Activated CD4-positive, CD25-positive, alpha-beta regulatory T cell treated with anti-CD3 and anti-CD28 coated beads, Interleukin-2, amount 50 U/mL, for 16 hours (primary cell): ENCODE measurements at places on chromosomes 11 and 22.

DNA sequence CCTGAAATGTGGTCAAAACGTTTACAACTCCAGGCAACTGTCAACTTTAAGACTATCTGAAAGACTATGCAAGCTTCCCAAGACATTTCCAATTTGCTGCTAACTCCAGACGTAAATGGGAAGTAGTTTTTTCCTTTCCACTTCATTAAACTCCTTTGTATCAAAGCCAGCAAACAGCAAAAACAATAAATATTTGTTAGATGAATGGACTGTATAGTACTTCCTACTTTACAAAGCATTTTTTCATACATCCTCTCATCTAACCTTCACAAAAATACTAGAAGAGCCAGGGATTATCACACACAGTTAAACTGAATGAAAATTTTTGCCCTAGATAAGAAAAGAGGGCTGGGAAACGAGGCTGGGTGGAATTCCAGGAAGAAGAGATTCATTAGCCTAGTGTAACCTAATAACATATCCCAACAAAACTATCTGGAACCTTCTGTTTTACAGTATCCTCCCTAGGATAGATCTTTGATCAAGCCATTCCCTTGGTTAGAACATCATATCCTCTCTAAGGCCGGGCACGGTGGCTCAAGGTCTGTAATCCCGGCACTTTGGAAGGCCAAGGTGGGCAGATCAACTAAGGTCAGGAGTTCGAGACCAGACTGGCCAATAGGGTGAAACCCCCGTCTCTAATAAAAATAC is 10.4 kb downstream of the NUP98 start:
- DNase-seq = no peak

GRCh38 chr11:13009921-13010748 is 1.0 kb downstream of the RASSF10 start:
- no peak for DNase-seq

GRCh38 chr22:45254388-45254787 is 13.7 kb upstream of the KIAA0930 start:
- no peak for DNase-seq

DNA sequence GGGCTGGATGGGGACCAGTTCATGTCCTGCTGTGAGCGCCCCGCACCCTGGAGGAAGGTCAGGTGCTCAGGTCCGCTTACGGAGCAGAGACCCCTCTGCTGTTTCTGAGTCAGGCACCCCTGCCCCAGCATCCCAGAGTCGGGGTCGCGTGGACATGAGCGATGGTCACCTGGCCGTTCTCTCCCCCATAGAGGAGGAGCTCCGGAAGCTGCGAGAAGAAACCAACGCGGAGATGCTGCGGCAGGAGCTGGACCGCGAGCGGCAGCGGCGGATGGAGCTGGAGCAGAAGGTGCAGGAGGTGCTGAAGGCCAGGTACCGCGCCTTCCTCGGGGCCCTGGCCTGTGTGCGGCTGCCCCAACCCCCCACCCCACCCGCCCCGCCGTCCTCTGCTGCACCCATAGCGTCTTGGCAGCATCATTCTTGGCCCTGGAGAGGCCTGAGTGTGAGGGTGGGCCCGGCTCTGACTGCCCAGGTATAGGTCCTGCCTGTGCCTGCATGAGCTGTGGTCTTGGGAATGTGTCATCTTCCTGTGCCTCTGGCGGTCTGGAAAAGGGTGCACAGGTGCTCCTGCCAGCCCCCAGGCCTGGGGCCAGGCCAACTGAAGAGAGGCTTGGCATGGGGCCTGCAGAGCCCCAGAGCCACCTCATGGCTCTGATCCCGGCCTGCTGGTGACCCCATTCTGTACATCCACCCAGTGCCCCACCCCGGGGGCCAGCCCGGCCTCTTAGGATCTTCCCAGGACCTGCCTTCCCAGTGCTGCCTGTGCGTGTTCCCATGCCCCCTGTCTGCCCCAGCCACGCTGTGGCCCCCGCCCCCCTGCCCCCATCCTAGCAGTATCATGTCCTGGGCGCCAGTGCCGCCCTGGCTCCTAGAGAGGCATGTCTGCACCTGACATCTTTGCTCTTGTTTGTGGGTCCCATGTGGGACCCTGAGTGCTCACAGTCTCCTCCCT is 38.1 kb downstream of the GRAMD4 start:
- DNase-seq = no peak

DNA sequence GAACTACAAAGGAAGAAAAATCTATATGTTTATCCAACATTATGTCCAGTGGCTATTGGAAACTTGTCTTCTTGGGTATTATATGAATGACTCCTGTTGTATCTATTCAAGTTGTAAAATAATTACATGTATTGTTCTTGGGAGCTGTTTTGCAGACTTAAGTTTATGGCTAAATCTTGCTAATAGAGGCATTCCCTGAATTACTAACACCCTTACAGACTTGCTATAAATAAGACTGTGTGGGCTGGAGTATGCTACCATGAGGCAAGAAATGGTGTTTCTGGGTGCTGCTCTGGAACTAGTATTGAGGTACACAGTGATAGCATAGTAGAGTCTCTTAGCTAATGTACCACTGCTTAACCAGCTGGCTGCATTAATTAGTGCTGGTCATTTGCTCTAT is 155.1 kb downstream of the HIPK3 start:
- no peak for DNase-seq

GRCh38 chr11:46417711-46418110 is 26.1 kb upstream of the CHRM4 start:
- no peak for DNase-seq

- DNase-seq = no peak
Observed at GRCh38 chr11:8810540-8811301, 100.3 kb upstream of the AKIP1 start.

DNA sequence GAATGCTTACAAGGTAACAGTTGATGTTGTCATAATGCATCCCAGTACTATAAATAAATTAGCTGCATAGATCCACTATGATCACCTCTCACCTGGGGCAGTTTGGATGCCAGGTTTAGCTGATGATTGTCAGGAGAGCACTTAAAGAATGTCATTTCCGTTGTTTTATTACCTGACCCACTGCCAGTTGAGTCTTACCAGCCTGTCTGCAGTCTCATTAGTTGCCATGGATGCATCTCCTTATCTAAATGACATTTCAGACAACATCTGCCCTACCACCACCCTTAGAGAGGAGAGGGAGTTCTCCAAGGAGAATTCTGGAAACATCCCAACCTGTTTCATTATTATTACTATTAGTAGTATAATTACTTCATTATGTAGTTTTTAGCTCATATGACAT is 339.1 kb upstream of the API5 start:
- DNase-seq = no peak

DNA sequence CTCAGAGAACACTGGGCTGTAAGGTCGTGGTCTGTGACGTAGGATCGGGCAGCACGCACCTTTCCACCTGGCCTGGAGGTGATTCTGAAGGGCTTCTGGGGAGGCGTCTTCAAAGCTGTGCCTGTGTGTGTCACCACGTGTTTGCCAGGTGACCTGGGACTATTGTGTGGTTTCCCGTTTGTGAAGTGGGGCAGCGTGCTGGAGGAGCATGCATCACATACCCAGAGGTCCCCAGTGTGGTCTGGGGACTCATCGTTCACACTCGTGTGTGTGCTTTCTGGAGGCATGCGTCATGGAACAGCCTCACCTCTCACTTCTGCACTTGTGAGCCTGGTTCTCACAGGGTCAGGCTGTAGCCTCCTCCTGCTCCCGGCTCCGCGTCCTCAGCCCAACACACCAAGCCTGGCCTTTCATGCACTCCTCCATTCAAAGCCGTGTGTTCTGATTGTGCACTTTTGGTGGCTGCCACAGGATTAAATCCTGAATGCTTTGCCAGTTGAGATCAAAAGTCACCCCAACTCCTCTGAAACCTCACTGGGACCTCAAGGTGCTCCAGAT is 106.3 kb downstream of the KCNQ1OT1 start:
- DNase-seq = no peak

DNA sequence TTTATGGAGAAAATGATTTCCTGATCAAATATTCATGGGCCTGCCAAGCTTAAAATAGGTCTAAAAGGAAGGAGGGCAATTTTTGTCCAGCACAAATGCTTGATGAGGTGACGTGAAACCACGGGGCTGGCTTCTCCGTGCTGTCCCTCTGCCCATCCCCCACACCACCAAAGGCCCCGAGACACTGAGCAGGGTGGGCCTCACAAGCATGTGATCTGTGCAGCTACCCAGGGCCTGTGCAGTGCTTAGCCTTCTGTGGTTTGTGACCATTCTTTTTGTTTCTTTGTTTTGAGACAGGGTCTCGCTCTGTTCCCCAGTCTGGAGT is 94.8 kb upstream of the RTL6 start:
- DNase-seq = no peak

- DNase-seq = no peak
Observed at GRCh38 chr11:121513807-121514206, 61.0 kb upstream of the SORL1-AS1 start.

DNA sequence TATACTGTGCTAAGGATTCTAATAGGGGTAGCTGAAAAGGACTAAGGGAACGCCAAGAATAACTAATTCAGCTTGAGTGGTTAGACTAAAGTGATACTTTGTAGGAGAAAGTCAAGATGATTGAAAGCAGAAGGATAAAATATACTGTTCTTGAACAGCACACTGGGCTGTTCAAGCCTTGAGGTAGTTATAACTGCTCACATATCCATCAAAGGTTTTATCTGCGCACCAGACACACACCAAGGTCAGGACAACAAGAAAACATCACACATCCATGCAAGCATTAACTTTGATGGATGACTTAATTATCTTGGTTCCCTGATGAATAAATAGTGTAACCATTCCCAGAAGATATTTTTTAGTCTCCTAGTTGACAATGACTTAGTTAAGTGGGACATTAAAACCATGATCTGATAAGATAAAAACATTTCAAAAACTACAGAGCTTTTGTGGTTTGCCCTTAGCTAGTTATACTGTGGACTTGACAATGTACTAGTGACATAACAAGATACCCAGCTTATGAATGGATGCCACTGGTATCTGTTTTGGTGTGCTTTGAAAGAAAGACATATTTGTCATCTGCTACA is 728.9 kb downstream of the JRKL start:
- no peak for DNase-seq

- DNase-seq = no peak
Observed at GRCh38 chr22:32079130-32080089, 36.3 kb downstream of the SLC5A1 start.

GRCh38 chr11:115760461-115761320 is 256.5 kb upstream of the CADM1 start:
- DNase-seq = no peak

DNA sequence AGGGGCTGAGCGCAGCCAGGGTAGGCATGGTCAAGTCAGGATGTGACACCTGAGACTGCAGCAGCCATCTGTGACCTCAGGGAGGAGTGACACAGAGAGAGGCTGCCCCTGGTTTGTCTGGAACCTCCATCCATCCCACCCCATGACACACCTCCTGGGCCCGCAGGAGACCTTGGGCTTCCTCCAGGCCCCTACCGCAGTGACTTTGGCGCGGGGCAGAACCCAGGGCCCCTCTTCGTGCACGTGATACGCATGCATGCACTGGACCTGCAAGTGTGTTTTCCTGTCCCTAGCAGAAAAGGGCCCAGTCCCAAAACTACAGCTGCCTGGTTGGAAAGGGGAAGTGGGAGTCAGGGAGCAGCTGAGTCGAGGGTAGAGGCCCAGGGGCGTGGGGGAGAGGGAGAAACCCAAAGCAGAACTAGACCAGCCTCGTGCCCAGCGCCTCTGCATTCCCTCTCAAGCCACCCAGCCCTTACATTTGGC is 7.9 kb upstream of the CYTH4 start:
- DNase-seq = no peak

DNA sequence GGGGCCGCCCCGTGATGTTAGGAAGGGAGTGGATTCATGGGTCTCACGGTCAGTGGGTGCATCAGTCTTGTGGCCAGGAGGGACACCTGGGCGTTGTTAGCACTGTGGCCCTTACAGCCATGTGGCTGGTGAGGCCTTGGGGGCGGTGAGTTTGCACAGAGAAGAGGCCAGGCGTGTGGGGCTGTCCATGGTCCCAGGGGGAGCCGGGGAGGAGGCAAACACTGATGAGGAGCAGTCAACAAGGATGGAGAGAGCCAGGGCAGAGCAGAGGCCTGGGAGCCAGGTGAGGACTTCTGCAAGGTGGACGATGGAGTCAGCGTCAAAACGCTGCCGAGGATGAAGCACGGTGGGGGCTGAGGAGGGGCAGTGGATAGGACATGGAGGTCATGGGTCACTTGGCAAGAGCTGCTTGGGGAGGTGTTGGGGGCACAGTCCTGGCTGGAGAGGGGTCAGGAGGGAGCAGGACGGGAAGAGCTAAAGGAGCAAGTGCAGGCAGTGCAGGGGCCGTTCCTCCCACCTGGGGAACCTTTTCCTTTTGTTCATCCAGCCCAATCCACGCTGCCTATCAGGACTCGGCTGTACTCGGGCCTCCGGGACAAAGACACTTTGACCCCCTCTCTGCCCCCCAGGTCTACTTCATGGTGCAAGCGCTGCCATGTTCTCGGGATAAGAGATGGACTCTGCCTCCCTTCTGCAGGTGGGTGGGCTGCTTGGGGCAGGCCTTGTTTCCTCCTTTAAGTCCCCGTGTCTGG is 801.1 kb downstream of the TBC1D22A start:
- no peak for DNase-seq
